Stimulated activated CD8-positive, alpha-beta memory T cell treated with anti-CD3 and anti-CD28 coated beads, Interleukin-12 subunit alpha, Interleukin-12 subunit beta, amount 100 ng/mL, for 4 hours (primary cell): ENCODE measurements at places on chromosomes 2 and 18.

DNA sequence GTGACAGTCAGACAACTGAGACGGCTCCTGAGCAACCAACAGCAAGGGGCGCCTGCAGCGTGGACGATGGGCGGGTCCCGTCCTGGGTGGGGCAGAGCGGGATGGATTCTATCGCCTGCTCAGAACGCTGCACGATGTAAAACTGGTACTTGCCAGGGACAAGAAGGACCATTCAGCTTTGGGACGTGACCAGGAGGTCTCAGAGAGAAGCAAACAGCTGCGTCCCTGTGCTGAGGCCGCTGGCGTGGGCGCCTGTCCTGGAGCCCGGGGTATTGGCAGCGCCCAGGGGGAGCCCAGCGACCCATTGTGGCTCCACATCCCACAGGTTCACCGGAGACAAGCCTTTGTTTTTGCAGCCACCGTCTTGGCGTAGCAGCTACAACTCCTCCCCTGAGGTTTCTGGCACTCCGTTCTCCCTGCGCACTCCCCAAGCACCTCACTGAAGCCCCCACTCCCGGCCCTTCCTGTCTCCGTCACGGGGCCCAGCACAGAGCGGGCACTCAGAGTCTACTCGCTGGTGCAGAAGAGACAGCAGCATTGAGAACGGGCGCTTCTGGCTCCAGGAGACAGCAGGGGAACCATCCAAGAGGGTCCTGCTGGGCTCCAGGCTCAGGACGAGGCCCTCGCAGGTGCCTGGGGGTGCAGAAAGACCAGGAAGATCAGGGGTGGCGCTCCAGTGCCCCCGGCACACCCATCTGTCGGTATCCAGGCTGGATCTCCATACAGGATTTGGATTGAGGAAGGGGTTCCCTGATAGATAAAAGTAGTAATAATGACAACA lies 22.1 kb upstream of the KCNG2 start:
- no peak for DNase-seq

DNA sequence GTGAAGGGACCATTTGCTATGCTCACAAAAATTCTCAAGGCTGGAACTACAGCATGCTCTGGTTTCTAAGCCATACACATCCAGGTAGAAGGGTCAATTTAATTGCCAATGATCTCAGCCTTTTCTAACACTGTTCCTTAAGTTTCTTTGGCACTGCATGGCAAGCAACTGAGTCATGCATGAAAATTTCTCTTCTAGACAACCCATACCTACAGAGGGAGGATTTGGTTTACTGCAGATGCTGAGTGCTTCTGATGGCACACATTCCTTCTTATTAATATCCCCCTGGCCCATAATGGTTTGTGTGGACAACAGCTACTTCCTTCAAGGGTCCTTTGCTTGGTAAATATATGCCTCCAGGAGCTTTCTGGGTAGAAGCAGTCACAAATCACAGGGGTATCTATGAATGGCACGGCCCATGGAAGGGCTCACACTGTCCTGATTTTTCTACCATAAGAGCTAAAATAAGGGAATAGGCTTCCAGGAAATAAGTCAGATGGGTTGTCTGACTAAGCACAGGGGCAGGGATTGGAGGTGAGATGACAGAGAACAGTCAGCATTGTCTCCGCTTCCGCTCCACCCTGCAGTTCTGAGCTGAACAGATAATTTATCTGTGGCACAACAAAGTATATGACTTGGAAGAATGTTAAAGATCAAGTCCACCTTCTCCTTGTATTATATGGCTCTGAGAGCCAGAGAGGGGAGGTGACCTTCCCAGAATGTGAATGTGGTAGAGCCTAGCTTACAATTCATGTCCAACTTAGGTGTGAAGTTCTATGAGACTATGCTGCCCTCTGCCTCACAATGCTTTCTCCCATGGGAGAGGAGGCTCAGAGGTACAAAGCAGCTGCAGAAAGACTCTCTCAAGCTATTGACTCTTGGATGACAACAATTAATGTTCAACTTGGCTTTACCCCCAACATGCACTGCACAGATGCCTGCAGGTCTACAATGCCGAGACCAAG lies 199.2 kb upstream of the TNP1 start:
- DNase-seq = no peak

GRCh38 chr2:119736021-119736420 lies 23.7 kb upstream of the PTPN4 start:
- DNase-seq = no peak

DNA sequence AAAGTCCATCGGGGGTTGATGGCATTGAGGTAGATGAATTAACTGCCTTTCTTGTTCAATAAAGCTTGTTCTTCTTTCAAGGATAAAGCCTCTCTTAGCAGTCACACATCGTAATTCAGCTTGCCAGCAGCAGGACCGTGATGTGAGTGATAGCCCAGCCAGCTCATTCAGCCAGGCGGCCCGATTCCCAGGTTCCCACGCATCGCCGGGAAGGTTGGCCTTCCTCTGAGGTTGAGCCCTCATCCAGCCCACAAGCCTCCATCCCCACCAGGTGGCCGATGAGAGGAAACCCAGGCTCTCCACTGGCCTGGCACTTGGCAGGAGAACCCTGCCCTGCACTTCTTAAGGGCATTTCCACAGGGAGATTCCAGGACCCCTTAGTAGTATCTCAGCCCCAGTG lies 4.7 kb downstream of the AGAP1 start:
- no peak for DNase-seq

DNA sequence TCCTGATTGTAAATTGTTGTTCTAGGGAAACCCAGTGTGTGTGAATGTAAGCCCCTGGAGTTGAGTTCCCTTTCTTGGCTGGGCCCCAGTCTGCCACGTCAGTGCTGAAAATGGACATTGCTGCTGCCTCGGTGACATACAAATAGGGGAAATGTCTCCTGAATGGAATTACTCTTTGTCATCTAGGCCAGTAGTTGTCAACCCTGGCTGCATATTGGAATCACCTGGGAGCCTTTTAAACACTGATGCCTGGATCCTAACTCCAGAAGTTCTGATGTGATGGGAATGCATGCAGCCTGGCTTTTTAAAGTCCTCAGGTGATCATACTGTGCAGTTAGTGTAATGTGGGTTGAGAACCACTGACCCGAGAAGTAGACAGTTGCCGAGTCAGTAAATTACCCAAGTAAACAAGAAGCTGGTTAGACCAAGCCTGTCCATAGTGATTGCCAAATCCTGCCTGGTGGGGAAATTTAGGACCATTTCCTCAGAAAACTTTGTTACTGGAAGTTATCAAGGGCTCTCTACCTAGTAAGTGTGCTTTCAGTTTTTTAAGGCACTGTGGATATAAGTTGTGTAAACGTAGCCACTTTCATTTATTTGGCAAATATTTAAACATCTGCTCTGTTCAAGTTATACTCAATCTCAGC lies 27.6 kb upstream of the IL1R1 start:
- no peak for DNase-seq

- DNase-seq = no peak
These were observed 94.3 kb upstream of the SMIM21 start for GRCh38 chr18:75521816-75522215.

DNA sequence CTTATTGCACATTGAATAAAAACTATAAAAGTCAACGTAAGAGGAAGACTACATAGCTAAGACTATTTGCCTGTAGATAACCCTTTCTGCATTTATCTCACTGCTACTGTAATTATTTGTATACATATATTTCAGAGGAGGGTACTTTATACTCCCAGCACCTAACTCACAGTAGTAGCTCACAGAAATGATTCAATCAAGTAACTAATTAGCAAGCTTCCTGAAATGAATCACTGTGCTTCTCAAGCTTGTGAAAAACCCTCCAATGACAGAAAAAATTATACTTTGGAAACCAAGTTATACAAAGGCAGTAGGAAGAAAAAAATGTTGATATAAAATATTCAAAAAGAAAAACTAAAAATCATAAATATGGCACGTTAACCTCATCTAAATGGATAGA lies 124.9 kb downstream of the NBAS start:
- no peak for DNase-seq

DNA sequence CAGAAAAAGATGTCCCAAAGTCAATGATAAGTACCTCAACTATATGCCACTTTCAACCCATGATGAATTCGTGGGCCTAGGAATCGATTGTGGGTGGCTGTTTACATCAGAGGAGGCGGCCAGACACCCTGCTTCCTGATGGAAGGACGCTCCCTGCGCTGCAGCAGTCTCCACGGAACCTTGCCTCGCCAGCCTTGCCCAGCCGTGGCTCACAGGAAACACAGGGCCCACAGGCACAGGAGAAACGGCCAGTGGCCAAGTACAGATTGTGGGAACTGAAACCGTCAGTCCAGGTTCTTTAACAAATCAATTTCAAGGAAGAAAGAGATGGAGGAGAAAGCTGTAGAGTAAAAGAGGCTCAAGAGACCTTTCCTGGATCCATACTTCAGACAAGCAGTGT lies 101.5 kb upstream of the NFATC1 start:
- DNase-seq = no peak

DNA sequence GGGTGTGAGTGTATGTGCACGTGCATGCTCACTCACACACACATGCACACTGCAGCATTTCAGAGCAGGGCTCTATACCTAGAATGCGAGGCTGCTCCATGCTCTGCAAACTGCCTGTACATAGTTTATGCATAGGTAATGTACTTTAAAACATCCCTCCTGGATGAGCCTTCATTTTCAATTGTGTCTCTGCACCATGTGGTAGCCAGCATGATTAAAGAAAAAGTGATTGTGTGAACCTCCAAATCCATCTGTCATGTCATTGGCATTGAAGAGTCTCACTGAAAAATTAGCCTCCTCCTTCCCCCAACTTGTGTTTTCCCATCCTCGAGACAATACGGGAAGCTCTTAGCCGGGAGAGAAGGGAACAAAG lies 120.9 kb upstream of the SPATS2L start:
- no peak for DNase-seq

- no peak for DNase-seq
These were observed 13.4 kb upstream of the KCTD1 start for GRCh38 chr18:26561769-26562168.

DNA sequence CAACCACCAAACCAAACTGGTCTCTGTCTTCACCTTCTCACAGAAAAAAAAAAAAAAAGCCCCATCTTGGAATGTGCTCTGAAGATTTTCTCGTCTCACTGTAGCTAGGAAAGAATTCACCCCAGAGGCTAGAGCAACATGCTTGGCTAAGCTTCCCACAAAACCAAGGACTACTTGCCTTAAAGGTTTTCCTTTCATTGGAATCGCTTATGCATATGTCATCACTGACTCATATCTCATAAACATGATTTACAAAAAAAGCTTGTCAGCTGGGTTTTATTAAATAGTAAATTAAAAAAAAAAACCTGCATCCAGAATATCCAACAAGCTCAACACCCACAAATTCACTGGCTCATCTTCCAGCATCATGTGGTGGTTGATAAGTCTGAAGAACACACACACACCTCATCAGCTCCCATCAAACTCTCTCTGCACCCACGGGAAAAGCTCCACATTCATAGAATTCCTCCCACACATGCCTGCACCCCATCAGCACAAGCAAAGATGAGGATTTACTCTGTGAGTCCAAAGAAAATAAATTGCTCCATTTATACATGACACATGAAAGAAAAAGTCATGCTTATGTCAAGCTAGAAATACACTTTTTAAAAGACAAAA lies 182.0 kb upstream of the TRIB2 start:
- DNase-seq = no peak

GRCh38 chr2:21657445-21657844 lies 533.7 kb downstream of the TDRD15 start:
- no peak for DNase-seq

GRCh38 chr2:168660870-168661862 lies 141.3 kb upstream of the NOSTRIN start:
- no peak for DNase-seq

- DNase-seq = no peak
These were observed 10.4 kb downstream of the COLEC11 start for GRCh38 chr2:3604991-3605961.

GRCh38 chr2:127451981-127452380 lies 33.8 kb downstream of the PROC start:
- DNase-seq = no peak

GRCh38 chr2:64179582-64180321 lies 35.5 kb upstream of the PELI1 start:
- no peak for DNase-seq

- DNase-seq = no peak
These were observed 37.8 kb downstream of the AGPS start for GRCh38 chr2:177430411-177430810.

DNA sequence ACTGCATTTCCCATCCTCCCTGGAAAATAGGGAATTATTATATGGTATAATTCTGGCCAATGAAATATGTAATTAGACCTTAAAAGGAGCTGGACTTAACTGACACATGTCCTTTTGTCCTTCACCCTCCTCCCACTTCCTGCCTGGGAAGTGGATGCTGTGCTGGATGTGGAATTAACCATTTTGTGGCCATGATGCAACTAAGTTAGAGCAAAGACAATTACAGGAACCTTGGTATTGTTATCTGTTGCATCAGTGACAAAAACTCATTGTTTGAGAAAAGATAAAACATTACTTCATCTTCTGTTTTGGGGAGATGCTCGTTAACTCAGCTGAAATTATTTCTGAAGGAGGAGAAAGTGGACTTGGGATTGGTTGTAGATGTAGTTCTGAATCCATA lies 227.7 kb upstream of the BOD1L2 start:
- no peak for DNase-seq

GRCh38 chr2:23077596-23077995 lies 307.4 kb upstream of the KLHL29 start:
- DNase-seq = no peak

DNA sequence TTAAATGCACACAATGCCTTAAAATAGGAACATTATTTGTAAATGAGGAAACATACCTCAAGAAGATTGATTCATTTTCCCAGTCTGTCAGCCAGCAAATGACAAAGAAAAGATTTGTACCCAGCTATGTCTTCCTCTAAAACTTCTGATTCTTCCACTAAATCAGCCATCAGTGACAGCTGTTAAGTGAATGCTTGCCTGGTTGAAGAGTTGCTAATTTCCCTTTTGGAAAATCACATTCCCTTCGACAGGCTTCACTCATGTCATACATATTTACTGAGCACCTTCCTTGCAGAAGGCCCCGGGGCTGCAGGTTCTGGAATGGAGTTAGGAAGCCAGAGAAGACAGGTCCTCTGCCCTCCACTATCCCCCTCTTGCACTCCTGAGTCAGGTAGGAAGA lies 112.0 kb upstream of the SLC66A3 start:
- no peak for DNase-seq

DNA sequence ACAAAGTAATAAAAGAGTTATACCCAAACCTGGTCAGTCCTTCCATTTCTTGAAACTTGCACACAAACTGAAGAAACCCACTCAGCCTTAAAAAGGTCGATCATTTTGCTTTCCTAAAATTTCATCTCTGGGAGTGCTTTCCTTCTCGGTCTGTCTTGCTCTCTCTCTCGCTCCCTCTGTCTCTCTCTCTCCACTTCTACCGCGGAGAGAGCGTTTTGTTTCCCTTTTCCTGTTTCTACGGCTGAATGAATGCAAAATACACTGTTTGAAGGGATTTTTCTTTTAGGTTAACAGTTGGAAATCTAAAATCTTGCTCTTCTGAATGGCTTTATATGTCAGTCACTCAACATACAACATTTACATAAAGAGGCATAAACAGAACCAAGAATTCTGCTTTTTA lies 424.2 kb downstream of the TGIF1 start:
- no peak for DNase-seq

GRCh38 chr2:127986548-127987079 lies 41.2 kb downstream of the SAP130 start:
- DNase-seq = no peak

GRCh38 chr18:42064109-42064508 lies 109.1 kb downstream of the PIK3C3 start:
- no peak for DNase-seq

GRCh38 chr18:63836456-63836855 lies 51.0 kb upstream of the SERPINB2 start:
- no peak for DNase-seq
